ENCODE measurements at places on chromosomes 16 and 17.

DNA sequence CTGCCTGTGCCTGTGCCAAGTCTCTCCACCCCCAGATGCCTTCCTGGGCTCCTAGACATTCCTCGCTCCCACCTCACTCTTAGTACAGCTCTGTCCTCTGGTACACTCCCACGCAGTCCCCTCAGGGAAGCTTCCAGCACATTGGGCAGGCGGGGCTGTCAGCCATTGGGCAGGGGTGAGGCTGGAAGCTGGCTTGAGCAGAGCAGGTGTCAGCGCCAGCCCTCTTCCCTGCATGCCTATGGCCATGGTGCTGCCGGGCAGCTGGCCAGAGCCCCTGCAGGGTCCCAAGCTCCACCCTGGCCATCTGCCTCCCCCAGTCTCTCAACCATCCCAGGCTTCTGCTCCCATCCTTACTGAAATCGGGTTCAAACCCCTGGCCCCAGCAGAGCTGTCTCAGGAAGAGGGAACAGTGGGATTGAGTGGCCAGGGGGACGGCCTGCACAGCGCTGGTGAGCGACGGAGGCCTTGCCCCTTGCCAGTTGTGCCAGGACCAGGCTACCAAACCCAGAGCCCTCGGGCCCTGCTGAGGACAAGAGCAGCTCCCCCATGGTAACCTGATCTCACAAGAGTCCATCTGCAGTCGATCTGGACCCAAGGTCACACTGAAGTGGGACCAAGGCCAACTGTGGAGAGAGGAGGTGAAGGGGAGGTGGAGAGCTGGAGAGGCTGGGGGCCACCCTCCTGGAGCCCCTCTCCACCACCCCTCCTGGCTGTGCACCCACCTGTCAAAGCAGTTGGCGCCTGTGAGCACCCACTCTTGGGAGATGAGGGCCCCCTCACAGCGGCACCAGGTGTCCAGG, 2.4 kb upstream of the B9D1 start:
- DNase-seq = no peak

- no peak for DNase-seq
Observed at GRCh38 chr17:39634384-39634871, 2.5 kb upstream of the STARD3 start.

GRCh38 chr16:13779676-13780075, 140.3 kb upstream of the ERCC4 start:
- no peak for DNase-seq

DNA sequence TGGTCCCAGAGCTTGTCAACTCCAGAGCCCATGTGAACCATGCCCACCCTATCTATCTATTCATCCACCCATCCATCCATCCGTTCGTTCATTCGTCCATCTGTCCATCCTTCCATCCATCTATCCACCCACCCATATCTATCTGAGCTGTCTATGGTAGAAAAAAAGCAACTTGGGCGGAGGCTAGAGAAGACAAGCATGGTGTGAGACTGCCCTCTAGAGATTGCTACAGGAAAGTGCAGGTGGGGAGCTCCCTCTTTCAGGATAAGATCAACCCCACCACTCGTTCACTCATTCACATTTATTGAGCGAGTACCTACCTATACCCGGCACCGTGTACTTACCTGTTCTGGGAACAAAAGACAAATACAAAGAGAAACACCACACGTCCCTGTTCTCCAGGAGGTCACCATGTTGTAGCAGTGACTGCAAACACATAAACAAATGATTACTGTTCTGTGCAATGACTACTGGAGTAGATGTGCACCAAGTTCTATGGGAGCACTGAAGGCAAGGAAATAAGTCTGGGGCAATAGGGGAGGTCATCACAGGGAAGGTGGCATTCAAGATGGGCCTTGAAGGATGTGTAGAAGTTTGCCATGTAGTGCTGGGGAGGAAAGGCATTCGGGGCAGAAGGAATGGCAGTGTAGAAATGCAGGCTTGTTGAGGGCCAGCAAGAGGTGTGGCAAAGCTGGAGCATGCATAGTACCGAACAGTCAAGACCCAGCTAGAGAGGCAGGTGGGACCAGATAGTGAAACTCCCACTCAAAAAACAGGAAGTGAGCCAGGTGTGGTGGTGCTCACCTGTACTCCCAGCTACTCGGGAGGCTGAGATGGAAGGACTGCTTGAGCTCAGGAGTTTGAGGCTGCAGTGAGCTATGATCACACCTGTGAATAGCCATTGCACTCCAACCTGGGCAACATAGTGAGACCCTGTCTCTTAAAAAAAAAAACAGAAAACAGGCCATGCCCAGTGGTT, 13.4 kb upstream of the ATP5MC1 start:
- DNase-seq = peak; percentile 64

DNA sequence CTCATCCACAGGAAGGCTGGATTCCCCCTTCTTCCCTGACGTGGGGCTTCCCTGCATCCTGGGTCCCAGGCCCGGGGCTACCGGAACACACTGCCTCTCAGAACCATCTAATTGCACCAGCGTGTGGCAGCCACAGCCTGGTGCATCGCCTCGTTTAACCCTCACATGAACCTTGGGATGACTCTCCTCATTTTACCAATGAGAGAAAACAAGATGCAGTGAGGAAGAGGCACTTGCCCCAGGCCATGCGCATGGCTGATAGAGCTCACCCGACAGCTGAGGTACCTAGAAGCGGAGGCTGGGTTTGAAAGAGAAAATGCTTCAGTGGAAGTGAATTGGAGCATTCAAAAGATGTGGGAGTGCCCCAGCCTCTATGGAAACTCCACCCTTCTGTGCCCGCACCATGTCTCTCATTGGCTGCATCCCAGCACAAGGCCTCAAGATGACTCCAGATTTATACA, 162.3 kb downstream of the KATNIP start:
- DNase-seq = no peak

GRCh38 chr16:73418051-73418450, 370.1 kb upstream of the ZFHX3 start:
- DNase-seq = no peak

- DNase-seq = no peak
Observed at GRCh38 chr17:60416368-60416925, 5.8 kb upstream of the CHCT1 start.

DNA sequence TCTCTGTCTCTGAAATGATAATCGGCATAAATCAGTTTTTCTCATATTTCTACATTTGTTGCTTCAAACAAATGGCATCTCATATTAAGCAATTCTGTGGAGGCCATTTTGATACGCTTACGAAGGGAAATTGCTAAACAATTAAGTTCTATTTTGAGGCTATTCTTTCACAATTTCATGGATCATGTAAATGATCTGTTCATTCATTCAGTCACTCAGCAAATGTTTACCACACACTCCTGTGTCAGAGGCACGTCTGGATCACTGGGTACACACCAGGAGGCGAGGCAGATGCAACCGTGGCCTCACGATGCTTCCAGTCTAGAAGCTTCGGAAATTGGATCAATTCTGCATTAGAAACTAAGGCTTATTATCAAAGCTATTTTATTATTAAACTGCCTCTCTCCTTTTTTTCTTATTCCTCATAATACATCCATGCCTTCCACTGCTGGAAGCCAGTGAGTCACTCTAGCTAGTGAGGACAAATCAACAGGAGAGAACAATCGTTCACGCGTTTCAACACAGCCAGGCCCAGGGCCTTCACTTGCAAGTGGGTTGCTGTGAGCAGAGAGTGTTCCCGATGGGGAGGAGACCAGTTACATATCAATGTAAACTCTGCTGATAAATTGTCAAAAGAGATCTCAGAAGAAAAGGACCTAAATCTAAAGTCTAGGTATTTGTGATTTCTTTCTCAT, 11.3 kb upstream of the SLC39A11 start:
- DNase-seq = no peak

- DNase-seq = no peak
Observed at GRCh38 chr17:3693829-3694231, 2.1 kb downstream of the P2RX5 start.

- DNase-seq = no peak
Observed at GRCh38 chr17:12463102-12463501, 202.6 kb upstream of the MYOCD start.

GRCh38 chr16:60744198-60744597, 1292.0 kb downstream of the CDH8 start:
- no peak for DNase-seq

- DNase-seq = no peak
Observed at GRCh38 chr17:48596000-48596734, 2.6 kb upstream of the HOXB5 start.

- DNase-seq = no peak
Observed at GRCh38 chr16:8901320-8901861, 19.2 kb downstream of the LITAFD start.

DNA sequence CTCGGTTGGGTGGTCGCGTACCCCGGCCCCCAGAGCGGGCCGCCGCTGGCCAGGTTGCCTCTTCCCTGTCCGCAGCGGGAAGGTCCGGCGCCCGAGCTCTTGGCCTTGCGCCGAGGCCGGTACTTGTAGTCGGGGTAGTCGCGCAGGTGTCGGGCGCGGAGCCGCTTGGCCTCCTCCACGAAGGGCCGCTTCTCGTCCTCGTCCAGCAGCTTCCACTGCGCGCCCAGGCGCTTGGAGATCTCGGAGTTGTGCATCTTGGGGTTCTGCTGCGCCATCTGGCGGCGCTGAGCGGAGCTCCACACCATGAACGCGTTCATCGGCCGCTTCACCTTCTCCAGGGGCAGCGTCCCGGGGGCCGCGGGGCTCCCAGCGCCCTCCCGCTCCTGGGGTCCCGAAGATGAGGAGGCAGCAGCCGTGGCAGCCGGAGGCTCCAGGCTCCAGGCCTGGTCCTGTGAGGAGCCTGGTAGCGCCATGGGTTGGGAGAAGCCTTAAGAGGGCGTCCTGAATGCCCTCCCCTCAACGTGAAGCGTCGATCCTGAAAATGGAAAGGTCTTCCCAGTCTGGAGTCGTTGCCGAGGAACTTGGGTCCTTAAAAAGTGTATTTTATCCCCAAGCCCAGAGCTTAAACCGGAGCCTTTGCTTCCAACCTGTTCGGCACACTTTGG, 558 bp downstream of the SOX15 start:
- DNase-seq = no peak

- no peak for DNase-seq
Observed at GRCh38 chr16:54288835-54289241, 2.3 kb upstream of the IRX3 start.

GRCh38 chr16:84874553-84874952, 54.8 kb downstream of the CRISPLD2 start:
- no peak for DNase-seq

GRCh38 chr16:56558024-56558747, 6.7 kb upstream of the MT4 start:
- DNase-seq = no peak

All from activated CD4-positive, alpha-beta T cell treated with anti-CD3 and anti-CD28 coated beads, Interleukin-2, amount 50 U/mL, for 24 hours (primary cell).